Bronchus fibroblast of lung (primary cell): ENCODE measurements at places on chromosomes 11 and 22. TPM values are rescaled to one million over a fixed set of nuclear protein-coding genes. Genes with fewer than 3 reads are reported as not detected.

Gene ZP1
- total RNA-seq: 0.30 and 0.50 TPM in 2 replicates

Gene PEX26
- 12.0 and 18.8 TPM in 2 replicates for total RNA-seq

Gene OLFML1
- 2.5 and 3.2 TPM in 2 replicates for total RNA-seq

Gene SHISA8
- not detected in 2 replicates for total RNA-seq

Gene HBG1
- not detected in 2 replicates for total RNA-seq

Gene PHLDA2
- total RNA-seq: 67.4 and 71.9 TPM in 2 replicates

Gene DCHS1
- 4.2 and 4.3 TPM in 2 replicates for total RNA-seq

Gene TRPM5
- not detected in 2 replicates for total RNA-seq

Gene FGF3
- total RNA-seq: not detected in 2 replicates

Gene OR10AG1
- not detected in 2 replicates for total RNA-seq

Gene SYT7
- 0.30 and 0.67 TPM in 2 replicates for total RNA-seq

Gene C11orf86
- 0.34 TPM in 1 of 2 replicates, not detected in the other for total RNA-seq

Gene CYB5R2
- 34.5 and 42.8 TPM in 2 replicates for total RNA-seq

Gene LAYN
- 46.4 and 52.0 TPM in 2 replicates for total RNA-seq

Gene ZNF214
- 0.89 and 1.8 TPM in 2 replicates for total RNA-seq

Gene USP2
- total RNA-seq: 0.15 and 0.84 TPM in 2 replicates

Gene ZNF280B
- total RNA-seq: 0.67 and 1.2 TPM in 2 replicates

Gene LINC01488
- not detected in 2 replicates for total RNA-seq

Gene MLC1
- not detected in 2 replicates for total RNA-seq
